Stimulated activated CD4-positive, alpha-beta T cell treated with anti-CD3 and anti-CD28 coated beads, Interleukin-2, amount 100 ng/mL, for 48 hours (primary cell): ENCODE measurements at places on chromosomes 7 and 10.
A peak's percentile ranks its signal among the peaks of the same experiment; 100 is the strongest.

- no peak for DNase-seq
These were observed 333.2 kb downstream of the PLXNA4 start for GRCh38 chr7:132243051-132243450.

- DNase-seq: no peak
These were observed 424.1 kb upstream of the GALNT17 start for GRCh38 chr7:70707823-70708243.

GRCh38 chr7:101870361-101871062 is 53.1 kb downstream of the CUX1 start:
- DNase-seq: no peak

DNA sequence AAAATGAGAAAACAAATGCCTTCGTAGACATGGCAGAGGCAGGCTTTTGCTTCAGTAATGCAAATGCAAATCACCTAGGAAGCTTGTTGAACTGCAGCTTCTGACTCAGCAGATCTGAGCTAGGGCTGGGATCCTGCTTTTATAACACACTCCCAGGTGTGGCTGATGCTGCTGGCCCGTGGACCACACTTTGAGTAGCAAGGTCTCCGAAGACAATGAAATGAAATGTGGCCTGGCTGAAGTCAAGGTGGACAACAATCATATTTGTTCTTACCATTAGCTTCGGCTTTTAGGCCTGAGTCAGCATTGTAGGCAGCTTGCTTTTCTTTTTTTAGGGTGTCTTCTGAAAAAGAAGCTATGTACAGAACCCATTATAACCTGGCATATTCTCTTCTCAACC is 26.3 kb downstream of the COL17A1 start:
- no peak for DNase-seq

GRCh38 chr7:78413568-78413967 is 615.0 kb downstream of the PHTF2 start:
- DNase-seq: no peak

- DNase-seq: no peak
These were observed 25.3 kb upstream of the PPP2R2D start for GRCh38 chr10:131875501-131875900.

DNA sequence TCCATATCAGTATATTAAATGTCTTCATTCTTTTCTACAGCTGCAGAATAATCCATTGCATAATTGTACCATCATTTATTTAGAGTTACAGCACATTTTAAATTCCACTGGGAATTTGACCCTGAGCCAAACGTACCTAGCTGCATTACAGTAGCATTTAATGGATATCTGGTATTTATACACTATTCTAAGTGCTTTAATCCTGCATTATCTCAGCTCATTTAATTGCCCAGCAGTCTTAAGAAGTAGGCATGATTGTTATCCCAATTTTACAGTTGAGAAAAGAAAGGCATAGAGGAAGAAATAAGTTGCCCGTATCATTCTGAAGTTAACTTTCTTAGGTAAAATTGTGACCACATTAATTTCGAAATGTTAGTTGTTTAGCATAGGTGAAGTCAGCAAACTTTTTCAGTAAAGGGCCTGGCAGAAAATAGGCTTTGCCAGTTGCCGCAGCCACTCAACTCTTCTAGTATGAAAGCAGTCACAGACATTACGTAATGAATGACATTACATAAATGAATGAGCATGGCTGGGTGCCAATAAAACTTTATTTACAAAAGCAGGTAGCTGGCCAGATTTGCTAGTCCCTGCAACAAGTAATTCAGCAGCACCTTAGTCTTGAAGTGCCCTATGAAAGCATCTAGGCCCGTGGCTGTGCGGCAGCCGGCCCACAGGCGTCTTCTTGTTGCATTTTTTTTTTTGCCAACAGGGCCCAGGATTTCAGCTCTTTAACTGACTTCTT is 30.0 kb downstream of the GUSB start:
- no peak for DNase-seq

DNA sequence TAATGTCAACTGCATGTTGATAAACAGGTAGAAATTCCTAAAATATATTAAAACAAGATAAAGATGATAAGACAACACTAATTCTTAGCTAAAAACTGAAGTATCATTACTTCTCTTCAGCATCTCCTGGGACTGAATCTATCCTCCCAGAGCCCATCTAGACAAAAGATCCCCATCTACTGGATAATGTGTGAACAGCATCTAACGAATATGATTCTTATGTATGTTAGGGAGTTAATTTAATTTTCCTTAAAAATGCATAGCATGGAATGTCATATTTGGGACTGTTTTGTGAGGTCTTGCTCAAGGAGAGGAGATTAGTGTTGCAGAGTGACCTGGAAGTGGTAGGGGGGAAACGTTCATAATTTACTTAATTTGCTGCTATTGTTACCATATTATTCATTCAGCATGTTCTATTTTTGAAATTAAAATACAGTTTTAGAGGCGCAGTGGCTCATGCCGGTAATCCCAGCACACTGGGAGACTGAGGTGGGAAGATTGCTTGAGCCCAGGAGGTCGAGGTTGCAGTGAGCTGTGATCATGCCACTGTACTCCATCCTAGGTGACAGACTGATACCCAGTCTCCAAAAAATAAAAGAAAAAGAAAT is 305.1 kb upstream of the CSTF2T start:
- no peak for DNase-seq

DNA sequence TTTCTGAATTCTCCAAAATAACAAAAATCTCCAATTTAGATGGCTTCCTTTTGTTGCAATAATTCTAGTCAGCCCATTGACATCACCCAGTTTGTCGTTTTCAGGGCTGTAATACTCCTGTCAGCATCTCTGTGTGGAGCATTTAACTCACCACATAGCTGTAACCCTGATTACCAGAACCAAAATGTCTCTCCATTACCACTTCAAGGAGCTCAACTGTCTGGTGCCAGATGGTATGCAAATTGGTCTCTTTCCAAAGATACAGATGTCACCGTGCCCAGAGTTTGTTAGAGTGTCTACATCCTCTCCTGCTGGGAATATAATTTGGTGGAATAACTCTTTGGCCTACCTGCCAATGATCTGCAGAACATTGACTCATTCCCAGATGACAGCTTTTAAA is 350.3 kb upstream of the POT1 start:
- no peak for DNase-seq

GRCh38 chr7:102836977-102837376 is 75.8 kb upstream of the LRRC17 start:
- no peak for DNase-seq

- no peak for DNase-seq
These were observed 42.0 kb downstream of the FZD1 start for GRCh38 chr7:91306266-91306665.

GRCh38 chr7:22477876-22478450 is 22.0 kb downstream of the STEAP1B start:
- no peak for DNase-seq

DNA sequence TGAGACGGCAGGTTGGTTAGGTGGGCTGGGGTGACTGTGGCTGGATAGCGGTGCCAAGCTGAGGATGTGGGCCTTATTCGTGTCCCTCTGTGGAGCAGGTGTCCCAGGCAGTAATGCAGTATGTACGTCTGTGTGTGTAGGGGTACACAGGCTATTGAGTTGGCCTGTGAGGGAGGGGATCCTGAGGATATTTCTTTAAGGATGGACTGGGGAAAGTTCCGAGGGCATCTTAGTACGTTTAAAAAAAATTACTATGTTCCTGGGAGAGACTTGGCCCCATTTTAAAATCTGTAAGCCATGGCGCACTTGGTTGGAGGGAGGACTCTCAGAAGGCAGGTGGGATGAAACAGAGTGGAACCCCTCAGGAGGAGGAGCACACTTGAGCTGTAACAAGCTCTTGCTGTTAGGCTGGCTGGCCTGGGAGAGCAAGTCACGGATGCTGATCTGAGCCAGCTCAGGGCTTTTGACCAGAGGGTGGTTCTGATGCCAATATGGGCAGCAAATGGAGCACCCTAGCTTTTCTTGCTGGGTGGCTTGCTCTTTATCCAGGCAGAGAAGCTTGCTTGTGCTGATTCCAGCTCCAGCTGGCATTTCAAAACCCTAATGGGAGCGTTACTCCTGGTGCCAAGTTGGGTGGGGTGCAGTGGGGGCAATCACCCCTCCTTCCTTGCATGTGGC is 765 bp downstream of the WBP1L start:
- DNase-seq: no peak

- no peak for DNase-seq
These were observed 72.5 kb upstream of the GSDME start for GRCh38 chr7:24829787-24830186.

GRCh38 chr7:125149151-125149550 is 219.5 kb upstream of the POT1 start:
- no peak for DNase-seq

DNA sequence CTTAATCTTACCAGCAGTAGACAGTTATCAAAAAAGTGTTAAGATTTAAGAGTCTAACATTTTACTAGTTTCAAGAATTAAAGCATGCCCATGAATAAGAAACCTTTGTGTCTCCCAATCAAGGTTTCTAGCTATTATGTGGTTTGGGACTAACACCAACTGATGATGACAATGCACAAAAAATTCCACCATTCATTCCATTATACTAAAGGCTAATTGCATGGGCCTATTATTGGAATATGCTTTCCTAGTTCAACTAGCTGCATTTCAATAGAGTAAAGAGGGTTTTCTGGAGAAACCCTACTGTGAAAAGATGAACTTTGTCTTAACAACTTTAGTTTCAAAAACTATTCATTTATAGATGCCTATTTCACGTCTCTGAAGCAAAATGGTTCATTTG is 44.6 kb downstream of the UBE2H start:
- DNase-seq: no peak

DNA sequence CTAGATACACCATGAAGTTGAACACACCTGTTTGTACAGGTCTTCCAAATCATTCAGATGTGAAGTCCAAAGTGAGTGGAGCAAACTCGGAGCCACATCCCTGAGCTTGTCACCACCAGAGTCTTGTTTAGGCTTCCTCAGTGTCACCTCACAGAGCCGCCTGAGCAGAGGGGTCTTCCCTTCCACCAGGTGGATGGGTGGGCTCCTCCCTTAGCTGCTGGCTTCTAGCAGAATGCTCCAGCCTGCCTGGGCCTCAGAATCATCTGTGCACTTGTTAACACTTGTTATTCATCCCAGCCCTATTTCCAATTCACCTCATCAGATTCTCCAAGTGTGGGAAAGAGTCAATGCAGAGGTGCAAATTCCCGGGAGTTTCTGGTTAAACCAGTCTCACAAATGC is 32.5 kb downstream of the C10orf71 start:
- no peak for DNase-seq

DNA sequence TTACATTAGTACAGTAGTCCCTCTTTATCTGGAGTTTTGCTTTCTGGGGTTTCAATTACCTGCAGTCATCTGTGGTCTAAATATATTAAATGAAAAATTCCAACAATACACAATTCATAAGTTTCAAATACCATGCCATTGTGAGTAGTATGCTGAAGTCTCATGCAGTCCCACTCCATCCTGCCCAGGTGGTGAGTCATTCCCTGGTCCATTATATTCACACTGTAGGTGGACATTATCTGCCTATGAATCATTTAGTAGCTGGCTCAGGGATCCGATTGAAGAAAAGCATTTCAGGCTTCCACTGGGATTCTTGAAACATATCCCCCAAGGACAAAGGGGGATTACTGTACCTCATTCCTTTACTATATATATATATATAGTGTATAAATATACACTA is 298.2 kb upstream of the GALNT17 start:
- no peak for DNase-seq

DNA sequence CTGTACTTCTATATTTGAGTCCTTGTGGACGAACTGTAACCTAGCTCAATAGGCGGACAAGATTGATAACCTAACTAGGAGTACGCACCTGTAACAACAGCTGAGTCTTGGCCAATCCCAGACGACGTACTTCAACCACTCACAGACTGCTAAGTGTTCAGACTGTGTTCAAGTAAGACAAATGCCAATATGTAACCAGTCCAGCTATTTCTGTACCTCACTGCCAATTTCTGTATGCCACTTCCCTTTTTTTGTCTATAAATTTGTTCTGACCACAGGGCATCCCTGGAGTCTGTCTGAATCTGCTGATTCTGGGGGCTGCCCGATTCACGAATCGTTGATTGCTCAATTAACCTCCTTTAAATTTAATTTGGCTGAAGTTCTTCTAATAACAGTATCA is 32.2 kb downstream of the HACD1 start:
- DNase-seq: no peak

DNA sequence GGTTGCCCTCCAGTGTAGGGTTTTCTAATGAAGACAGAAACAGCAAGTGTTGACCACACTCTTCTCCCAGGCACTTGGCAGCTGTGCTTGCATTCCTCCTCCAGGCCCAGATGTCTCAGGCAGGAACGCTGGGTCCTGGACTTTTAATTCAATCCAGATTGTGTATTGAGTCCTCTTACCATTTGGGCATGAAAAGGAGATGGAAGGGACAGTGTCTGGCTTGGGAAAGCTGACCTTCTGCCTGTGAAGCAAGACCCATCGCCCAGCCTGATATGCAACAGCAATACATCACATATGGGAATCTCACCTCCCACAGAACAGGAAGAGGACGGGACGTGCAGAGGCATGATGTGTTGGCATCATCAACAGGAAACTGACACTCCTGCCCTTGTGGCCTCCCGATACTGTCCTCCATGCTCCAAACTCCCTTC is 174.4 kb upstream of the LYZL2 start:
- no peak for DNase-seq

- no peak for DNase-seq
These were observed 5.7 kb downstream of the SLC29A3 start for GRCh38 chr10:71324743-71325142.

- DNase-seq: no peak
These were observed 35.9 kb downstream of the SVOPL start for GRCh38 chr7:138665249-138665648.

DNA sequence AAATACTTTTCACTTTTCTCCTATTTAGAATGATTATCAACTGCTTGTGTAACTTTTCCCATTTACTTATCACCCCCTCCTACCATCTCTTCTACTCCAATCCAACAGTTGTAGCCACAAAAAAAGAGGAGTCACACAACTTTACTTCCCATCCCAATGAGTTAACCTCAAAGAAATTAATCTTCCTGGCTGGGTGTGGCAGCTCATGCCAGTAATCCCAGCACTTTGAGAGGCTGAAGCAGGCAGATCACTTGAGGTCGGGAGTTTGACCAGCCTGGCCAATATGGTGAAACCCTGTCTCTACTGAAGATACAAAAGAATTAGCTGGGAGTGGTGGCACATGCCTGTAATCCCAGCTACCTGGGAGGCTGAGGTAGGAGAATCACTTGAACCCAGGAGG is 19.9 kb downstream of the SYPL1 start:
- no peak for DNase-seq

DNA sequence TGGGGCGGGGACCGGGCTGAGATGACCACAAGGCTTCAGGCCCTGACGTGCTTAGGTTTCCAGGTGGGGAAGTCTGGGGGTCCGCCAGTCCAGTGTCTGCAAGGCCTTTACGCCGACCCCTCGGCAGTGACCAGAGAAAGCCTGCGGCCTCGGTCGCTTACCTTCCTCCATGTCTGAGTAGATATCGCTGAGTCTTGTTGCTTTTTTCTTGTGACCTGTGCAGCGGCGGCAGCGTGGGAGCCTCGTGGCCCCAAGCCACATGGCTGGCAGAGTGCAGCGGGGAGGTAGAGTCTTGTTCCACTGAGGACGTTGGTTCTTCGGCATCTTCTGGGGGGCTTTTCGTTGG is 329 bp downstream of the NOLC1 start:
- peak; percentile 47 for DNase-seq
